ENCODE measurements at places on chromosomes 7 and 10.

- DNase-seq = no peak
These were observed 49.6 kb upstream of the FZD8 start for GRCh38 chr10:35691522-35692236.

- DNase-seq = no peak
These were observed 435.6 kb upstream of the FOXK1 start for GRCh38 chr7:4246536-4246935.

GRCh38 chr7:7795630-7796121 lies 77.3 kb upstream of the RPA3 start:
- no peak for DNase-seq

GRCh38 chr7:6272481-6273323 lies at the start of gene CYTH3:
Gene CYTH3, minus strand, starts transcription at chr7:6272624. Its CDS starts 117 bp downstream, at chr7:6272507.
- peak; percentile 71 for DNase-seq

- DNase-seq = no peak
These were observed 501.6 kb downstream of the TCERG1L start for GRCh38 chr10:130809761-130810515.

DNA sequence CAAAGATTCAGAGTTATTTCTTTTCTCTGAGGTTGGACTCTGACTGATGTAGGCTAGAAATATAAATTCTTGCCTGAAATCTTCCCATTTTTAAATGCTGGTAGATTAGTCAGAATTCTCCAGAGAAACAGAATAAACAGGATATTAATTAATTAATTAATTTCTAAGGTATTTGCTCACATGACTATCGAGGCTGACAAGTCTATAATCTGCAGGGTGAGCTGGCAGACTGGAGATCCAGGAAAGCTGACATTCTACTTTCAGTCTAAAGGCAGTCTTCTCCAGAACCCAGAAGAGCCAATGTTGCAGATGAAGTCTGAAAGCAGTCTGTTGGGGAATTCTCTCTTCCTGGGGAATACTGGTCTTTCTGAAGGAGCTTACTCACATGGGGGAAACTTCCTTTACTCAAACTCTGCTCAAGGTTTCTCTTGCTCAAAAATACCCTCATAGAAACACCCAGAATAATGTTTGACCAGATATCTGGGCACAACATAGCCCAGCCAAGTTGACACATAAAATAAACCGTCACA lies 189.7 kb downstream of the KIF20B start:
- no peak for DNase-seq

DNA sequence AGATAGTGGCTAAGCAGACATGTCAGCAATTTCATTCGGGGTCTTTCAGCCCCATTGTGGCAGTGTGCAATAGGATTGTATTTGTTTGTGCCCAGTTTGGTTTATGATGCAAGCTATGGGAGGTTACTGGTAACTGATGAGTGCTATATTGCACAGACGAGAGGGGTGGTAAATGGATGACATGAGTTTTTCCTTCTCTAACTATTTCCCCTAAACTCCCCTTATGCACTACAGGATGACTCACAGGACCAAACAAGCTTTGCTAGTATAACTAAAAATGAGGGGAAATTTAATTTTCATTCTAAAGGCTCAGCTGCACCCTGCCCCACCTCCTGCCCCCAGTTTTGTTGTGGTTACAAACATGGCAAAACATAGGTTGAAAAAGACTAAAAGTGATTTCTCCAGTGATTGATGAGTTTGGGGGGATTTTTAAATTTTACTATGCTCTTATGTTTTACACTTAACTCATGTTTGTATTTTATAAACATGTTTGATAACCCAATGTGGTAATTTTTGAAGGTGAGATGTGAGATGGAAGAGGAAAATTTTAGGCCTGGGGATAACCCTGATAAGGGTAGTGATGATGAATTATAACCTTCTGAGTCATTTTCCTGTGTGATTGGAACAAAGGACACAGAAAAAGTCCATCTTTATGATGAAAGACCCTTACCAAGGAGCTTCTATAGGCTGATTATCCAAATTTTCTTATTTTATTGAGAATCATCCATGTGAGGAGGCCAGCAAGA lies 60.8 kb upstream of the NAMPT start:
- DNase-seq = peak; percentile 74

All from stimulated activated CD4-positive, alpha-beta T cell treated with anti-CD3 and anti-CD28 coated beads, Interleukin-4, amount 100 ng/mL, for 24 hours (primary cell).